ENCODE measurements at places on chromosomes 4 and X. TPM values are rescaled to one million over a fixed set of nuclear protein-coding genes. Genes with fewer than 3 reads are reported as not detected.

Gene FAM47A
- total RNA-seq = not detected

Gene ATP2B3
- total RNA-seq = 0.21 TPM

DNA sequence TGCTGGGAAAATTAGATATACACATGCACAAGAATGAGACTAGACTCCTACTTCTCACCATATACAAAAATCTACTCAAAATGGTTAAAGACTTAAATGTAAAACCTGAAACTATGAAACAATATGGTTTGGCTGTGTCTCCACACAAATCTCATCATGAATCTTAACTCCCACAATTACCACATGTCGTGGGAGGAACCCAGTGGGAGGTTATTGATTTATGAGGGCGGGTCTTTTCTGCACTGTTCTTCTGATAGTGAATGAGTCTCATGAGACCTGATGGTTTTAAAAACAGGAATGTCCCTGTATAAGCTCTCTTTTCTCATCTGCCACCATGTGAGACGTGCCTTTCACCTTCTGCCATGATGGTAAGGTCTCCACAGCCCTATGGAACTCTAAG is 48.5 kb upstream of the DDX60 start:
- no peak for DNase-seq

GRCh38 chr4:135824759-135825296 is 1623.2 kb upstream of the PABPC4L start:
- DNase-seq = no peak

DNA sequence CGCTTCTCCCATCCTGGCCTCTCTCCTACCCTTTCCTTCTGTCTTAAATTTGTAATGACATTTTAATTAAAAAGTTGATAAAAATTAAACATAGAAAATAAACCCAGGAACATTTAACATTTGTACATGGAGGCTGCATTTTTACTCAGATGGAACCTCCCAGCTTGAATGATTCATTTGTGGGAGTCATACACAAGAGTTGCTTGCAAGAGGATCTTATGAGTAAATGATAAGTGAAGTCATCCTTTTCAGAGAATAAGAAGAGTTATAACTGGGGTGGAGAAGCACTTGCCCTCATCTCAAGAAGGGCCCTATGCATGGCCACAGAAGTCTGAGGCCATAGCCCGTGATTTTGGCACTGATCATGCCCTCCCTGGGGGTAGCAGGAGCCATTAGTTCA is 482.9 kb upstream of the BOD1L1 start:
- DNase-seq = no peak

DNA sequence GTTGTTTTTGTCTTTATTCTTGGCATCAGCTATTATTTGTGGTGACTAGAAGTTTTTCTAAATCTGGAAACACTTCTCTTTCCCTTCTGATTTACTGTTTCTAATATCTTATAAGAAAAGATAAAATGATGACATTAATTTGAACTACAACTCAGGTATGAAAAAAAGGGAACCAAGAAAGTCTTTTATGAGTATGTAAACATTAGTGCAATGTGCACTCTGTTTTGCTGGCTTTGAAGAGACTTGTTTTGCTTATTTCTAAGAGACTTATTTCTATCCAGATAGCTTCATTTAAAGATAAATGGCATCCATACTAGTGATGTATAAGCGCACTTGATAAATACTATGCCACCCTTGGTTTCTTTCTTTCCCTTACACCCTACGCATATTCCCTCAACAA is 10.1 kb upstream of the AMBN start:
- DNase-seq = no peak

Measured in left colon (tissue), 2 donors.